ENCODE measurements at places on chromosomes 7 and 10.

GRCh38 chr7:100130608-100131453 is 4.1 kb downstream of the MBLAC1 start:
- no peak for DNase-seq

- DNase-seq, result peak; percentile 35
Observed at GRCh38 chr10:52615756-52616394, 156.7 kb downstream of the MBL2 start.

DNA sequence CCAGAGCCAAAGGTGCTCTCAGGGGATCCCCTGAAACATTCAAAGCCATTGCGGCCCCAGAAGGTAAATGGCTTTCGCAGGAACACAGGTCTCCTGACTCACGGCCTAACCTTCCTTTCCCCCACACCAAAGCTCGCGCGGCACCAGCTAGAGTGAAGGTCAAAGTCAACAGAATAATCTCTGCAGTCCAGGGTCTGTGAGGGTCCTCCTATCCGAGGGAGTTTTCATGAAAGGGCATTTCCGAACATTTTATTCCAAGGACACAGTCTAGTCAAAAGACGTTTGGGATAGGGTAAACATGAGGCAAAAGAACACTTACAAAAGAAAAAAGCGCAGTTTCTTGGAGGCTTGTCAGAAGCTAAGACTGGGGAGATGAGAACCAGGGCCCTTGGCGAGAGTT is 559 bp upstream of the STEAP2 start:
- no peak for DNase-seq

GRCh38 chr7:116525298-116525912 is 569 bp downstream of the CAV1 start:
- no peak for DNase-seq

- DNase-seq, result no peak
Observed at GRCh38 chr10:22606164-22606614, 108.2 kb downstream of the PIP4K2A start.

- DNase-seq, result peak; percentile 25
Observed at GRCh38 chr7:146175716-146176115, 59.1 kb downstream of the CNTNAP2 start.

- DNase-seq, result no peak
Observed at GRCh38 chr10:35784751-35785150, 142.7 kb upstream of the FZD8 start.

DNA sequence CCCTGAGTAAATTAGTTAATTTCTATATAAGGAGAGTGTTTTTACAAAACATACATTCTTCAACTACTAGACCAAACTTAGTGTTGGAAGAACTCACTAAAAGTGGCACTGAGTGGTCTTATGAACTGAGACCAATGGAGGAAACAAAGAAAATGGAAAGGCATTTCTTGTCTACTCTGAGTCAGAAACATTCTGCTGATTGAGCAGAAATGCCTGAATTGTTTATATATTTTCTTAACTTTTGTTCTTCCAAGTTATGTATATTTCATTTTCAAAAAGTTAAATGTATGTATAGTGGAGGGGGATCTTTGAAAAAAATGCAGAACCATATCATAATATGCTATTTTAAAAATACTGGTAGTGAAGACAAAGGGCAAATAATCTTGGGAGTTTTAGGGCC is 320.7 kb downstream of the HGF start:
- no peak for DNase-seq

DNA sequence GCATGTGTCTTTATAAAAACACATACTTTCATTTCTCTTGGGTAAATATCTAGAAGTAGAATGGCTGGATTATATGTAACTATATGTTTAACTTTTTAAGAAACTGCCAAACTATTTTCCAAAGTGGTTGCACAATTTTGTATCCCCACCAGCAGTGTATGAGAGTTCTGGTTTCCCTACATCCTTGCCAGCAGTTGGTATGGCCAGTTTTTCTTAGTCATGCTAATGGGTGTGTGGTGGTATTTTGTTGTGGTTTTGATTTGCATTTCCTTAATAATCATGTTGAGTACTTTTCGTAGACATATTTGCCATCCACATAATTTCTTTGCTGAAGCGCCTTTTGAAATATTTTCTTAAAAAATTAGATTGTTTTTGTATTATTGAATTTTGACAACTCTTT is 60.3 kb downstream of the NEUROG3 start:
- DNase-seq, result peak; percentile 5

- no peak for DNase-seq
Observed at GRCh38 chr10:129532838-129533237, 65.8 kb downstream of the MGMT start.

DNA sequence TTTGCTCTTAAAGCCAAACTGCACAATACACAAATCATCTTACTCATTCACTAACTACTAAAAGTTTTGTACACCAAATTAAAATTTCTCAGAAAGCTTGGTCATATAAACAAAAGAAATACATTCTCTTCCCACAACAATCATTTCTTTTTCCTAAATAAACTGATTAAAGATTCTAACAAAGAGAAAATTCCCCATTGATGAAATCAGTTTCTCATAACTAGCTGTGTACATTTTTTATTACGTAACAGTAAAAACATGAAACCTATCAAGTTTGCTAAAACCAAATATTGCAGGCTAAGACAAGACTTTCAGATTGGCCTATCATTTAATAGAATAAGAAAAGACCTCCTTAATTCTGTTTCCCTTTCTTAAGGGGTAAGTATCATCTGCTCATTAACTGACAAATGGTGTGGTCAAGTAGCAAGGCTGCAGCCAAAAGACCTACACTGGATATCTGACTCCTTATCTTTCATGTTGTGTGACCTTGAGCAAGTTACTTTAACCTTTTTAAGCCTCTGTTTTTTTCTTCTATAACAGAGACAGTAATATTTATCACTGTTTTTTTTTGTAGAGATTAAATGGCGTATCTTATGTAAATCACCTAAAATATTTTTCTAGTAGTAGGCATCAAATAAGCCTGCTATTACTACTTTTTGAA is 22.4 kb downstream of the NAMPT start:
- no peak for DNase-seq

- DNase-seq, result no peak
Observed at GRCh38 chr10:79413196-79413595, 32.2 kb downstream of the ZCCHC24 start.

DNA sequence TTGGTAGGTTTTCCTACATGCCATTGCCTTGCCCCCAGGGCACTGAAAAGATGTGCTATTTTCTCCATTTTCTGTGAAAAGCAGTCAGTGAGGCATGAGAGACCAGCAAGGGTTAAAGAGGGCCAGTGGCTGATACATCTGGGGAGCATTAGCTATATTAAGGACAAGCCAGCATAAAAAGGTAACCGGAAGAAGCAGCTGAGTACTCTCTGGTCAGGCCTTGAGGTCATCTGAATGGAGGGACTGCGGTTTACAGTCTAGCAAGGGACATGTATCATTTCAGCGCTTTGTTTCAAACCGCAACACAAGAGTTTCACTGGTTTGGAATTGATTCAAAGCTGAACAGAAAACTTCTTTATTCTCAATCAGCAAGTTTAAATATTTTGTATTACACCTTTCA is 120.4 kb downstream of the EPDR1 start:
- no peak for DNase-seq

DNA sequence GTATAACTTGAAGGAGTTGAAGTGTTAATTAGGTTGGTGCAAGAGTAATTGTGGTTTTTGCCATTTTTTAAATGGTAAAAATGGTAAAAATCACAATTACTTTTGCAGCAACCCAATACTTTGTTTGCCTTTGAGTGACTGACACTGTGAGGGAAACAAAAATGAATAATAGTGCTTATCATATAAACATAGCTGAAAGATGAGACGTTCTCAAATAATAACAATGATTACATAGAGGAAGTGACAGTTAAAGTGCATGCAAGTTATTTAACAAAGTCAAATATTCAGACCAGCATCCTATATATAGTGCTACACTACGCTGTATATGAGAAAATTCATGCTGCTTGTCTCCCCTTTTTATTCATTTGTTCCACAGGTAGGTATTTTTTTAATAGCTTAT is 4.7 kb upstream of the HBP1 start:
- DNase-seq, result no peak

DNA sequence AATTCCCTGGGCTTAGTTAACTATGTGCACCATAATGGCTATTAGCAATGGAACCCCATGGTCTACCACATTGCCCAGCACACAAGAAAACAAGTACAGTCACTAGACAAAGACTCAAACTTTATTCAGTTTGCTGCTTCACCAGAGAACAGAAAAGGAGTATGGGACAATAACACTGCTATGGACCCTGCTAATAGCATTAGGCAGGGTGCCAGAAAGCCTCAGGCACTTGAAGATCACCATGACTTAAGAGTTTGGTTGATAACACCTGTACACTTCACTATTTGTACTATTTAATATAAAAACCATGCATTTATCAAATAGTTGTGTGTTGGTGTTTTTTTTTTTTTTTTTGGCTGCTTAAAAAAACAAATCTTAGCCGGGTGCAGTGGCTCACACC is 159.6 kb downstream of the KMT2E start:
- no peak for DNase-seq

GRCh38 chr7:81014266-81014665 is 95.4 kb upstream of the SEMA3C start:
- DNase-seq, result peak; percentile 19

DNA sequence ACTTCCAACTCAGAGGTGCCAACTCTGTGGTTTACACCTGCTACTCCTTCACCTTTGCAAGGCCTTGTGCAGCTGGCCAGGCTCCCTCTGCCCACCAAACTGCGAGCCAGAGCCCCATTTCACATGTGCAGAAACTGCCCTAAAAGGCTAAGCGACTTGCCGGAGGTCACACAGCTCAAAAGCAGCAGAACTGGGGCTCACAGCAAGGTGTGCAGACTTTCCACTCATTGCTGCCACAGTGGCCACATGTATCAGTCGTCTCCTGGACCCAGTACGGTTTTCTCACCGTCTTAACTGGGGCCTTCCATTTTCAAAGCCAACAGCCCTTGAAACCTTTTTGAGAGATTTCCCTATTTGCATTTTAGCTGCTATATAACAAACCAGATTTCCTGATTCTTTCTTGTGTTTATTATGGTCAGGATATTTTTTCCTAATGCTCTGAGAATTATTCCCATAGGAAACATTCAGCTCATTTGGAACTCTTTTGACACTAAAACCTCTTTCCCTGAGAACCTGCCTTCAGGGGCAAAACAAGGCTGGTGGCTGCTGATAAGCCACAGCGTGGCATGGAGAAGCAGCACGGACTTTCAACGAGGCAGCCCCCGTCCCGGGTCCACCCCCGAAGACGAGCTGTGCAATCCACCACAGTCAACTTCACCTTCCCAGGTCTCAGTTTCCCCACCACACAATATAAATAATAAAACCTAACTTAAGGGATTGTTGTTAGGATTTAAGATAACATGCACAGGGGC is 29.9 kb downstream of the SORBS1 start:
- no peak for DNase-seq

DNA sequence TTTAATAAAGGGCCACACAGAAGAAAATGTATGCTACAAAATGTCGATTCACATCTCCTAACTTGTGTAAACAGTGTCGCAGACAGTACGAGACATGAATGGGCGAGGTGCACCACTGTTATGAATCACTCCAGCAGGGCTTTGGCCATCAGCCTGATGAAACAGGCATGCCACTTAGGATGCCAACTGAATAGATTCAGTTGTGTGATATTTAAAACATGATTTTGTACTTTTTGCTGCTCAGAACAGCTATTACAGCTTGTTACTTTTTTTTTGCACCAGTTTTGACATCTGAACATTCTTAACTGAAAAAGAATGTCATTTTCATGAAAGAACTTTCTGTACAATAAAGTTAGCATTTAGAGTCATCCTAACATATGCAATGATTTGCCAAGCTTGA is 138.1 kb downstream of the VTI1A start:
- peak; percentile 50 for DNase-seq

DNA sequence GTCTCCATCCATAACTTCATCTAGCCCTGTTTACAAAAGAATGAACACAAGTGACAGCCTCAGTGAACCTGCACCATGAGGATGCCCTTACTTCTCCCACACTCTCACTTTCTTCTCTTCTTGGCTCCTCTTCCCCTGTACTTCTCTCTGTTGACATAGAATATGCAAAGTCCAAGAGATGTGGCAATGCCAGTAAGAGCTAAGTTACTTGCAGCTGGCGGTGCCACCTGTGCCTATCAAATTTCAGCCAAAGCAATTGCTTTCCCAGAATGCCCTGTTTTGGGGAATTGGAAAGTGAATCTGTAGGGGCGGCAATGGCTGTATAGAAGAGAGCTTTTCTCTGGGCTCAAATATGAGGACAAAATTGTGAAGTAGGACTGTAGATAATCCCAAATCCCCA is 557.8 kb downstream of the AUTS2 start:
- DNase-seq, result no peak

DNA sequence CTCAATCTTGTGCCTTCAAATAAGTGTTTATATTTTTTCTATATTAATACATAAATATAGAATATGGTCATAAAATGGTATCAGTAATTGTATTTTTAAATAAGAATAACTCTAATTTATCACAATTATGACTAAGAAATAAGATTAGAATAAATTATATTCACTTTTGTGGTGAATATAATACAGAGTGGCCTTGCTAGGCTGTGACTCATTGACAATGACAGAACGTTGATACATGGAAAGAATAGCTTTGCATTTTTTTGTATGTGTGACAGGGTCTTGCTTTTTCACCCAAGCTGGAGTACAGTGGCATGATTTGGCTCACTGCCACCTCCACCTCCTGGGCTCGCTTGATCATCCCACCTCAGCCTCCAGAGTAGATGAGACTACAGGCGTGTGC is 47.8 kb upstream of the PCLO start:
- DNase-seq, result no peak

- DNase-seq, result no peak
Observed at GRCh38 chr7:157553256-157553655, 216.5 kb downstream of the DNAJB6 start.

GRCh38 chr10:75932921-75933320 is 501.5 kb downstream of the LRMDA start:
- no peak for DNase-seq

GRCh38 chr10:96765406-96766240 is 45.3 kb upstream of the PIK3AP1 start:
- DNase-seq, result peak; percentile 18

GRCh38 chr10:70355051-70356021 is 27.1 kb downstream of the LRRC20 start:
- DNase-seq, result no peak

- no peak for DNase-seq
Observed at GRCh38 chr7:36742911-36743775, 18.8 kb upstream of the AOAH start.

DNA sequence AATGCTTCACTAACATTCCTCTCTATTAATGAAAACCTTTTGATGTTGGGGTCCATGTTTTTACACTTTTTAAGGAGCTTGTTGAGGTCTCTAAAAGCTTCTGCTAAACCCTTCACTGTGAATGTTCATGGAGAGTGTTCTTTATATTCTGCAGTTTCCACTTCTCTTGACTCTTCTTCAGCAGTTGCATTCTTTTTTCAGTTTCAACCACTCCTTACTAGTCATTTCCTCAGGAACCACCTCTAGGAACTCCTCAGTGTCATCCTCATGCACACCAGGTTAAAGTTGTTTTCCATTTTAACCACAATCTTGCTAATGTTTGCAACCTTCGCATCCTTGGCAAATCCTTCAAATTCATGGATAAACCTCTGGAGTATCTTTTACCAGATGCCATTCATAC is 821.6 kb downstream of the ANKRD7 start:
- DNase-seq, result no peak

Measured in stromal cell of bone marrow (primary cell).